Stimulated activated CD4-positive, alpha-beta T cell treated with anti-CD3 and anti-CD28 coated beads, Interleukin-1b, Interleukin-23, amount 100 ng/mL, for 48 hours (primary cell): ENCODE measurements at places on chromosomes 16 and 17.
A peak's percentile ranks its signal among the peaks of the same experiment; 100 is the strongest.

DNA sequence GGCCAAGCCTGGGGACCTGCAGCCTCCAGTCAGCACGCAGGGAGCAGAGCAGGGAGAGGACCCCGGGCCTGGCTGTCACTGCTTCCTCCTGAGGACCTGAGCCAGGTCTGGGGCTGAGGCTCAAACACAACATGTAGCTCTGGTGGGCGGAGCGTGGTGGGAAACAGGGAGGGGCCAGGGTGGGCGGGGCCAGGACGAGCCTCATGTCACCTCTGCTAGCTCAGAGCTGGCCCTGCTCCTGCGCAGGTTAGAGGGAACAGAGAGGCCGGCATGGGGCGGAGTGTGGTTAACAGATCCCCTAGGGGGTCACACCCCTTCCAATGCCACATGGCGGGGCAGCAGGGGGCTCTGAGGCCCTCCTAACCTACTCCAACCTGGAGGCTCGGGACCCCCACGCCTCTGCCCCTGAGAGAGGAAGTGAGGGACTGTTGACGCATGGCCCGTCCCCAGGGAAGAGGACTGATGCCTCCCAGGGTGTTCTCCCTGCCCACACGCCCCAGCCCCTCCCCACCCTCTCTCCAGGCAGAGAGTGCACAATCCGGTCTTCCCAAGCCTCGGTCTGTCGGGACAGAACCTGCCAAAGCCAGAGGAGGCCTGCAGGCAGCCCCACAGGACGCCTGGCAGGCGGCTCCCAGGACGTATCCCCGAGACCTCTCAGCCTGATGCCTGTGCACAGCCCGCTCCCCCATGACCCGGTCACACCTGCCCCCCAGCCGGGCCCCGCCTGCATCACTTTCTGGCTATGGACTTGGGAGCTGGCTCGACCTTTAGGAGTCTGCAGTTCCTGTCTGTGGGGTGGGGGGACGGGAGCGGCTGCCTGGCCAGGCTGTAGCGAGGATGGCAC lies 15.2 kb downstream of the PIEZO1 start:
- no peak for DNase-seq

- peak; percentile 97 for DNase-seq
Observed at GRCh38 chr17:21287703-21288449, 3.4 kb downstream of the MAP2K3 start.

GRCh38 chr17:67488161-67488560 lies 111.1 kb downstream of the PITPNC1 start:
- no peak for DNase-seq

DNA sequence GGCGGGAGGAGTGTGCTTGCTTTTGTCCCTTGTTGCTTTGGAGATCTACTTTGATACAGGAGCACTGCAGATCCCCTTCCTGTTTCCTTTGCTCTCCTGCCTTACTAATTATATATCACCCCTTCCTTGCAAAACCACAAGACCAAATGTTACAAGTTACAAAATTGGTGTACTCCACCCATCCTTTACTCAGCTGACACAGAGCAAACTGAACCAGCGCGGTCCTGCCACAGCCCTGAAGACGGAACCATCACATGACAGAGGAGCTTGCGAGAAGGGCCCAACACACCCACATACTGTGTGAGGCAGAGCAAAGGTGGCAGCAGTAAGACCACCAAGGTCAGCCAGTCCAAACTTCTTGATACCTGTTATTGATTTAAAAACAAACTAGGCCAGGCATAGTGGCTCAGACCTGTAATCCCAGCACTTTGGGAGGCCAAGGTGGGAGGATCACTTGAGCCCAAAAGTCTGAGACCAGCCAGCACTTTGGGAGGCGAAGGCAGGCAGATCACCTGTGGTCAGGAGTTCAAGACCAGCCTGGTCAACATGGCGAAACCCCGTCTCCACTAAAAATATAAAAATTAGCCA lies 33.2 kb downstream of the CYTH1 start:
- peak; percentile 81 for DNase-seq

DNA sequence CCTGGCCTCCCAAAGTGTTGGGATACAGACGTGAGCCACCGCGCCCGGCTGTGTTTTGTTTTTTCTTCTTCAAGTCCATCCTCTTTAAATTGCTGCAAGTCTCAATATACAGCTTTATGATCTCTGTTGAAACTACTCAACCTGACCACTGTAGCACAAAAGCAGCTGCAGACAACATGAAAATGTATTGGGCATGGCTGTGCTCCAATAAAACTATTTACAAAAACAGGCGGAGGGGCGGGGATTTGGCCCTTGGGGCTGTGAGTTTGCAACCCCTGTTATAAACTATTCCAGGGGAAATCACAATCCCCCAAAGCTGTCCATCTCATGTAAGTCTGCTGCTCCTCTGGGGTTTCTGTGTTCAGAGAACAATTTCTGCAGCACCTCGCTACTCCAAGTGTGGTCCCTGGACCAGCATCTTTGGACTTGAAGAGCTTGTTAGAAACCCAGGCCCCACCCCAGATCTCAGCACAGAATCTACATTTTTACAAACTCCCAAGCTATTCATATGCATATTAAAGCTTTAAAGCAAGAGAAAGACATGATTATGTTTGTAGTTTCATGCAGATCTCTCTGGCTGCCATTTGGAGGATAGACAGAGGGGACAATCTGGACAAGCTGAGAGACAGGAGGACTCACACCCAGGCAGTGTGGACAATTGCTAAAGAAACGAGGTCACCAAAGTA lies 33.6 kb downstream of the TEKT5 start:
- no peak for DNase-seq

- DNase-seq = no peak
Observed at GRCh38 chr16:918068-918467, 52.7 kb downstream of the LMF1 start.

DNA sequence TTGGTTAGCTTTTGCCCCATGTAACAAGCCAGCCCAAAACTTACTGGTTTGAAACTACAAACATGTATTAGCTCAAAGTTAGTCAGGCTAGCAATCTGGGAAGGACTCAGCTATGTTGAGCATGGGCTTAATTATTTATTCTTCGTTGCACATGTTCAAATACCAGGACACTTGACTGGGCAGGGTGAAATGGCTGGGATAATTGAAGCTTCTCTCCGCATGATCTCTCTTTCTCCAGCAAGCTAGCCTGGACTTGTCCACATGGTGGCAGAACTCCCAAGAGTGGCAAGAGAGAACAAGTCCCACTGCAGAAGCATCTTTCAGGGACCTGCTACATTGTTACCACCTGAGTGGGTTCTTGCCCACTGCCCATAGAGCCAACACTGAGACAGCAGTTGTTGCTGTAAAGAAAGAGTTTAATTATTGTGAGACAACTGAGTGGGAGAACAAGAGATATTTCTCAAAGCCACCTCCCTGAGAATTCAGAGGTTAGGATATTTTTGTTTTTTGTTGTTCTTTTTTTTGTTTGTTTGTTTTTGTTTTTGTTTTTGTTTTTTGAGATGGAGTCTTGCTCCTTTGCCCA lies 16.8 kb upstream of the ATF7IP2 start:
- no peak for DNase-seq

DNA sequence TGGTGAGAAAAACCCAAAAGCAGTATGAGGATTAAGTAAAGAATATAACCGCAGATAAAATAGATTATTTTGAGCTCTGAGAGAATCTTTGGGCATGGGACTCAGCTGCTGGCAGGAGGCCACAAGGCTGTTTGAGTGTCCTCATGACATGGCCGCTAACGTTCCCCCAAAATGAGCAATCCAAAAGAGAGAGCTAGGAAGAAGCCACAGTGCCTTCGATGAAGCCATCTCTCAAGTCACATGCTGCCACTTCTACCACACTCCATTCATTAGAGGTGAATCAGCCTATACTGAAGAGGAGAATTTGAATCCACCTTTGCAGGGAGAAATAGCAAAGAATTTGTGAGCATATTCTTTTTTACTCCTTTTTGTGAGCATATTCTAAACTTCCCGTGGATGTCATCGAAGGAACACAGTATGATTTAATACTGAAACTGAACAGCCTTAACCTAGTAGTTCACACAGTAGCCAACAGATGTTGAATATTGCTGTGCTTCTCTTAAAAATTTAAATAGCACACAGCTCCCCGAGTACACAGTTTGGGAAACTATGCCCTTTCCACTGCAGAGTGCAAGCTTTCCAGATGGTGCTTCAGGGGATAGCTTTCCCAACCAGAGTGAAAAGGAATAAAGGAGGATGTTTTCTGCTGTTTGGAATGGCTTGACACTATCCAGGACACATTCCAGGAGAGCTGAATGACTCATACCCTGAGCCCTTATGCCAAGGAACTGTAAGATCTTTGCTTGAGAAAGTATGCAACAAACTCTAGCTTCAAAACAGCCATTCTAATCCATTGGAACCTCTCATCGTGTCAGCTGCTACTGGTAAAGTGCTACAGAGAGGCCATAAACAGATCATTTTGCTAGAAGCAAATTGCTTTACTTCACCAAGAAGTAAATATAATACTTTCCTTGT lies 33.9 kb downstream of the ANKFY1 start:
- DNase-seq = no peak

- DNase-seq = no peak
Observed at GRCh38 chr16:17269439-17269838, 201.3 kb downstream of the XYLT1 start.

- peak; percentile 39 for DNase-seq
Observed at GRCh38 chr17:17151962-17152361, 54.2 kb downstream of the PLD6 start.

GRCh38 chr17:46152423-46152822 lies 40.8 kb downstream of the KANSL1 start:
- DNase-seq = no peak

GRCh38 chr17:81557276-81558114 lies 5.3 kb upstream of the FAAP100 start:
- DNase-seq = no peak

DNA sequence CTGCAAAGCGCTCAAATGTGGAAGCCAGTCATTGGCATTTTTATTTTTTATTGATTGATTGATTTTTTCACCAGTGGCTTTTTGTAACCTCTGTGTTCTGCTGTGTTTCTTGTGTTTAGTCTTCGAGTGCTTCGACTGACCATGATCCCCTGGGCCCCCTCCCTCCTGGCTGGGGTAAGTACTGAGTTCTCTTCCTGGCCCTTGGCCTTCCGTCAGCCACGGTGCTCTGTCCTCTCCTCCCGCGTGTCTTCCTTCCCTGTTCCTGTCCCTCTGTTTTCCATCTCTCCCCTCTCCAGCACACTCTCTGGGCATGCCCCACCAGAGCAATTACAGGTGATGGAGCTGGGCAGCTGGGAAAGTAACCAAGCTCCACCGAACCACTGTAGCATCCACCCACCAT lies 25.8 kb upstream of the CLEC18A start:
- no peak for DNase-seq

GRCh38 chr16:67953641-67954375 lies 9.9 kb upstream of the LCAT start:
- no peak for DNase-seq

DNA sequence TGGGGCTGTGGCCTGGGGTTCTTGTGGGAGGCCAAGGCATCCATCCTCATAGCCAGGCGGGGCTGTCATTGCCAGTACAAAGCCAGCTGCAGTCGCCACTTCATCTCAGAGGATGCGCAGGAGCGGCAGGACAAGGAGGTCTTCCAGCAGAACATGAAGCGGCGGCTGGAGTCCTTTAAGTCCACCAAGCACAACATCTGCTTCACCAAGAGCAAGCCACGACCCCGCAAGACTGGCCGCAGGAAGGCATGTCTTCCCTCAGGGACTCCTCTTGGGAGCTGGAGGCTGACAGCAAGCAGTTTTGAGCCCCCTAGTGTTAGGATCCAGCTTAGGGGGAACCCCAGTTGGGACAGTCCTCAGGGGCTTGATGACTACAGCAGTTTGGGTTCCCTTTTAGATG lies 15.1 kb upstream of the PLEKHG4 start:
- no peak for DNase-seq

- DNase-seq = no peak
Observed at GRCh38 chr17:79809530-79810129, 12.8 kb upstream of the CBX8 start.

DNA sequence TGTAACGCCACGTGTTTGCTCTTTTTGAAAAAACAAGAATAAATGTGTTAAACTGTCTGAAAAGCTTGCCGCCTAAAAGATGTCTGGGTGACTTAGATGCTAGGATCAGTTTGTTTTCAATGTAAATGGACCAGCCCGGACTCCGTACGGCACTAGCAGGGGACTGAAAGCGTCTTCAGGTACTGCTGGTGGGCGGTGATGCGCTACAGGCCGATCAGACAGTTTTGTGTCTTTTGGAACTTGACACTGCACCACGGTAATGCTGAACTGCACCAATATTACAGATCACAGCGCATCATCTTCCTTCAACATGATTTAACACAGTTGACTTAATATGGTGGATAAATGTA lies 727 bp upstream of the MBTPS1 start:
- peak; percentile 48 for DNase-seq

DNA sequence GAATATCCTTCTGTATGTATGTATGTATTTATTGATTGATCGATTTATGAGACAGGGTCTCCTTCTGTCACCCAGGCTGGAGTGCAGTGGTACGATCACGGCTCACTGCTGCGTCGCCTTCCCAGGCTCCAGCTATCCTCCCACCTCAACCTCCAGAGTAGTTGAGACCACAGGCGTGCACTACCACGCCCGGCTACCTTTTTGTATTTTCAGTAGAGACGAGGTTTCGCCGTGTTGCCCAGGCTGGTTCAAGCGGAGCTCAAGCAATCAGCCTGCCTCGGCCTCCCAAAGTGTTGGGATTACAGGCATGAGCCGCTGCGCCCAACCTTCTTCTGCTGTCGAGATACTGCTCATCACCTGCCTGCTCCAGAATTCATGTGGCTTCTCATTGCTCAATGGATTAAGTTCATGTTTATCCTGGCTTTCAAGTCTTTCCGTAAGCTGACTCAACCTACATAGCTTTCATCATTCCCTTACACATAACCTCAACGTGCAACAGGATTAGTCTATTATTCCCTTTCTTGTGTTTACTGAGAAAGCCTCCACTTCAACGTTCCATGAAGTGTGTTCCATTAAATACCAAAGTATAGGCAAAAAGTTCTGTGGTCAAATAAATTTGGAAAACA lies 13.6 kb downstream of the TAC4 start:
- DNase-seq = no peak

GRCh38 chr17:58753026-58753425 lies 2.6 kb upstream of the PPM1E start:
- no peak for DNase-seq

DNA sequence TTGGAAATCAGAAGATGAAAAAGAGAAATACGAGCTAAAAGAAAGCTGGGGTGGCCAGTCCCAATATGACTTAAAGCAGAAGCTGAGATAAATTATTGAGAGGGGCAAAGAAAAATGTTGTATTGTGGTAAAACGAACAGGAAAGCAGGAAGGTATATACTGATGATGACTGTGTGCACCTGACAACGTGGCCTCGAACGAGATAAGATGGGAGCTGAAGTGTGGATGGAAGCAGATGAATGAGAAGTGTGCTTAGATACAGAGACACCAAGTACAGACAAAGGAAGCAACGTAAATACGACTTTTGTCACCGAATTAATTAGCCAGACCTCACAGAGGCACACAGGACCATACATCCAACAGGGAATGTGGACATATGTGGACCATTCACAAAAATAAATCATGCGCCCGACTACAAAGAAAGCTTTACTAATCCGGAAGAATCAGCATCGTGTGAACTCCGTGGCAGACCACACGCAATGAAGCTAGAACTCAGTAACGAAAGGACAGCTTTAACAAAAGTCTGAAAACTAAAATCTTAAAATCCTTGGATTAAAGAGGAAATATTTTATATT lies 218.7 kb downstream of the RPTOR start:
- no peak for DNase-seq
